Activated CD8-positive, alpha-beta memory T cell treated with anti-CD3 and anti-CD28 coated beads for 1 hour (primary cell): ENCODE measurements at places on chromosomes 11 and 22.

- no peak for DNase-seq
These were observed 15.6 kb downstream of the UBE2L3 start for GRCh38 chr22:21582801-21583740.

DNA sequence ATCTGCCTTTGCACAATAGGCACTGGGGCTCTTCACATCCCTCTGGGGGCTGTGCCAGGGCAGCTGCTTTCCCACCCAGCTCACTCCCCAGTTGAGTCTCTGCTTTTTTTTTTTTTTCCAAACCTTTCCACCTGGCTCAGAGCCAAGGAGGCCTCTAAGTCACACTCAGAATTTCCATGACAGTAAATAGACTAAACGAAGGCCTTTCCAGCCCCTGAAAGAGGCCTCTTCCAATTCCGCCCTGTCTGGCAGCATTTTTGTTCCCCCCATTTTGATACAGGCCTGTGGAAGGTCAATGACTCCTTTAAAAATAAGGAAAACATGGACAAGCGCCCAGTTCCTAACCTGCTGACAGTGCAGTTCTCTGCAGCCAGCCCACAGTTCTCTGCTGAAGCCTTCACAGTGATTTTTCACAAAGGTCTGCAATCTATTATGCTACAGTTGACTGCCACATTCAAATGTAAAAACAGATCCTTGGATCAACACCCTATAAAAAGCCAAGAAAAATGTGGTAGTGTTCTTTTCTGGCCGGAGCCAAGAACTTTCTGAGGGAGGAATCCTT, 107.5 kb upstream of the SESN3 start:
- DNase-seq: no peak

- DNase-seq: no peak
These were observed 54.9 kb upstream of the TTLL12 start for GRCh38 chr22:43241699-43242386.

DNA sequence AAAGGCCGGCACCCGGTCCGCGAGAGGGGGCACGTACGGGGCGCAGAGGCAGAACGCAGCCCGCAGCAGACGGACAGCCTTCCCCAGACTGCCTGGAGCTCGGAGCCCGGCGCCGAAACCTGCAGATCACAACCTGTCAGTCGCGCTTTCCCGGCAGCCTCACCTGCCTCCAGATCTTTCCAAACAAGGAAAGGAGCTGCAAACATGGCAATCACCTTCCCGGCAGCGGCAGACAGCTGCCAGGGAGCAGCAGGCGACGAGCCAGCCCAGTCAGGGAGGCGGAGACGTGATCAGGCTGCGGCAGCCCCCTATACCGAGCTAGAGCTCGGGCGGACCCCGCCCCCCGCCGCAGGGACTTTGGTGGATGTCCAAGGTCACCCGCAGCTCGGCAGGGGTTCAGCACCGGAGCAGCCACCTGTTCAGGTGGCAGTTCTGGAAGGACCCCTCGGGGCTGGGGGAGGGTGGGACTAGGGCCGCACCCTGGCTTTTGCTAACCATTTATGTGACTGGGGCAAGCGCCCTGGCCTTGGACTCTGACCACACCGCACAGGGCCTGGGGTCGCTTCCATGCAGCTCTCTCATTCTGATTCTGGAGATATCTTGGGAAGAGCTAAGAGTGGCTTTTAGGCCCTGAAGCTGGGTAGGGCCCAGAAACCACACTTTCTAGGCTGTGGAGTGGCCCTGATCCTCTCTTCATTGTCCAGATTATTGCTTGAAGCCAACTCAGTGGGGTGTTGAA, 143.8 kb downstream of the NECTIN1 start:
- no peak for DNase-seq

DNA sequence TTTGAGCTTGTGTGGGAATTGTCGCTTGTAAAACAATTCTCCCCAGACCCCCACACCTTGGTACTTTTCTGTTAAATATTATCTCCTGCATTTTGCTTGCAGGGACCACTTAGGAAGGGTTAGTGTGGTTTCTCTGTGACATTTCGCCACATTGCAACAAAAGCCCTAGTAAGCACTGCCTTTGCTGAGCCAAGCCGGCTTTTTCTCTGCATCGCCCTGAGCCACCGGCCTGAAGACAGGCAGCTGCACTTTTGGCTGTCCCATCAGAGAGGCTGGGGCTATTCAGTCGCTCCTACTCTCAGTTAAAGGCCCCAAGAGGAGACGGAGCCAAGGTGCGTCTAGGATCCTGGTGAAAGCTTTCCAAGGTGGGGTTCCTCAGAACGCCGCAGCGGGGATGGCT, 5.7 kb downstream of the MPPED1 start:
- no peak for DNase-seq

DNA sequence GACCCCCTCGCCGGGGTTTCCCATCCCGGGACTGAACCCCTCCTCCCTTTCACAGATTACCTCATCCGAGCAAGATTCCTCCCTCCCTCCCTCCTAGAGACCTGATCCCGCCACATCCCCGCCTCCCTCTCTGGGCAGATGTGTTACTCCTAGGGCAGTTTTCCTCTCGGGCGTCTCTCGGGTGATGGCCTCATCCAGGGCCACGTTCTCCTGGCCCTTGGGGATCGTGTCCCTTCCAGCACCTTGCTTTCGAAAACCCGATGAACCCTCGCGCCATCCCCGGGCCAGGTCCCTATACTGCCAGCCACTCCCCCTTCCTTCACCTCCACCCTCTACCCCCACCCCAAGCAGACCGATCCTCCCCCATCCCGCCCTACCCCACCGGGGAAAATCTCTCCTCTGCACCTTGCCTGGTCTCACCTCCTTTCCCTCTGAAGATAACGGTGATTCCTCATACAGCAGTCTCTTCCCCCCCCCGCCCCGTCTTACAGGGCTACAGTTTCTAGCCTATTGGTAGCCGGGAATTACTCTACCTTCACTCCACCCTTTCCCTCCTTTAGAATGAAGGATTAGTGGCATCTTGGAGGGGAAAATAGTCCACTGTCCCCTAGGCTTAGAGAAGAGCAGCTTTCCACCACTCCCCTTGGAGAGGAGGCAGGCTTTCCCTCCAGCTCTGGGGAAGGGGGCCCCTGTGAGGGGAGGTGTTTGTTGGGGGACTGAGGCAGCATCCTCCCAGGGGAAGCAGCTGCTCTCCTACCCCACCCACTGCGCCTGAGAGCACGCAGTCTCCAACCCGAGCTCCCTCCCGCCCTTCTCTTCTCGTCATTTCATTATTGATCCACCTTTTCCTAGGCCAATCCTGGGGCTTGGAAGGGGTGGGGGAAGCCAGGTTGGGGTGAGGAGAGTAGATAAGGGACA, 1.2 kb downstream of the KMT2A start:
- peak; percentile 20 for DNase-seq

DNA sequence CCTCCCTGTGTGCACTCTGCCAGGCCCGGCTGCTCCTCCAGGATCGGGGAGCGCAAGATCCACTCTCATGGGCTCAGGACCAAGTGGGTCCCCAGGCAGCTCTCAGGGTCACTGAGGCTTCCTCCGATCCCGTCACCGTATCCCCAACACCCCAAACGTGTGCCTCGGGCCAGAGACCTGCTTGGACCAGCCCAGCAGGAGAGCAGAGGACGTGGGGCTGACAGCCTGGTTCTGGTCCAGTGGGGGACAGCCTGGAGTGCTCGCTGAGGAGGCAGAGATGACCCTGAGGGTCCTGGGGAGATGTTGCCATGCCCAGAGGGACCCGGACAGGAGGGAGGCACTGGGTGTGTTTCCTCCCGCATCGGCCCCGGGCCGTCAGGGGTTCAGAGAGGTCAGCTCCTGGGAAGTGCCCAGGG, 1402.6 kb downstream of the BRD1 start:
- no peak for DNase-seq

DNA sequence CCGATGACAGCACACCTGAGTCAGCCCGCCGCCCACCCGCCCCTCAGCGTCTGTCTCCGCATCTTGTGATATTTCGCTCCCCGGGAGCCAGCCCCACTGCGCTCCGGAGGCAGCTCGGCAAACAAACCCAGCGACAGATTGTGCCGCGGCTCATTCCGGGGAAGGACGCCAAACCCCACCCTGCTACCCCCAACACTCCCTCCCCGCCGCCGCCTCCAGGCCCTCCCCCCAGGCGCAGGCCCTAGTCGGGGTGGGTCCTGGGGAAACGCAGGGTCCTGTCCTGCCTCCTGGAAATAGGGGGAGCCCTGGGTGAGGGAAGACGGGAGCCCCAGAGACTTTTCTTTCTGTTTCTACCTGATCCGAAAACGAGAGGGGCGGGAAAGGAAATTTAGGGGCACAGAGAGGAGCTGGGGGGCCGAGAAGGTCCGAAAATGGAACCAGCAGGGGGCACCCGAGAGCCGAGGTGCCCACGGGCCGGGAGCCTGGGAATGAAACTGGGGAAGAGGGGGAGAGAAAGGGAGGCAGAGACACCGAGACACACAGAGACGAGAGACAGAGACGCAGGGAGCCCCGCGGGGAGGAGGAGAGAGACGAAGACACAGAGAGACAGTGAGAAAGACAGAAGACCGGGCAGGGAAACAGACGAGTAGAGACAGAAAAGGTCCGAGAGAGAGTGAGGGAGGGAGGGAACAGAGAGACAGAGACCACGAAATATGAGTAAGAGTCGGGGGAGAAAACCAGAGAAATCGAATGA, 1.7 kb upstream of the RTN4RL2 start:
- no peak for DNase-seq
